ENCODE measurements at places on chromosomes 5 and 9.

- no peak for DNase-seq
Measured at GRCh38 chr5:64634997-64635686, 55.2 kb upstream of the SHISAL2B start.

GRCh38 chr5:14281746-14282181, 138.6 kb downstream of the TRIO start:
- no peak for DNase-seq

DNA sequence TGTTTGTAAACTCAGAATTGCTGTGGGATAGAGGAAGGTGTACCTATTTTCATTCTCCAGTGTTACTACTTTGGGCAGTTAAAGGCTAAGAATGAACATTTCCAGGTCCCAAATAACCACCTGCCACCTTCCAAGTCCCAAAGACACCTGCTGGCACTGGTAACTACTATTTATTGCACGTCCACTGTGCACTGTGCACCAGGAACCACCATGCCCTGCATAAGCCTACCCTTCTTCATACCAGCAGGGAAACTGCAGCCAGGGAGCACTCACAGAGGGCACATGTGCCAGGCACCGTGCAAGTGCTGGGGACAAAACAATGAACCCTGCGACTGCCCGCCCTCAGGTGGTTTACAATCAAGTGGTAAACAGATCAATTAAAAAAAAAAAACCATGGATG, 34.9 kb downstream of the RAPGEF1 start:
- no peak for DNase-seq

GRCh38 chr5:164361986-164362385, 856.6 kb downstream of the MAT2B start:
- no peak for DNase-seq

DNA sequence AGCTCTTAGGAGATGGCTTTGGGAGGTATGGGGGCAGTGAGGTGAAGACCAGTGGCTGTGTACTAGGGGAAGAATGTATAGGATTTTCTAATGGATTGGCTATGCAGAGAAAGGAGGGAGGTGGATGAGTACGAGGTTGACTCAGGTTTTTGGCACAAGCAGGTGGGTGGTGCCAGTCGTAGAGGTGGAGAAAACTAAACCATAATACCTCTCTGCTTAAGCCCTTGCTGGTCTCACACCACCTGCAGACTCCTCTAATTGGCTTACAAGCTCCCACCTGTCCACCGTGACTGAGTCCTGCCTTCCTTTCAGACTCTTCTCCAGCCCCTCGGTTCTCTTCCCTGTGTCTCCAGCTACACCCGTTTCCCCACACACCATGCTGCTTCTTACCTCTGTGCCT, 521.7 kb upstream of the CLINT1 start:
- DNase-seq: no peak

DNA sequence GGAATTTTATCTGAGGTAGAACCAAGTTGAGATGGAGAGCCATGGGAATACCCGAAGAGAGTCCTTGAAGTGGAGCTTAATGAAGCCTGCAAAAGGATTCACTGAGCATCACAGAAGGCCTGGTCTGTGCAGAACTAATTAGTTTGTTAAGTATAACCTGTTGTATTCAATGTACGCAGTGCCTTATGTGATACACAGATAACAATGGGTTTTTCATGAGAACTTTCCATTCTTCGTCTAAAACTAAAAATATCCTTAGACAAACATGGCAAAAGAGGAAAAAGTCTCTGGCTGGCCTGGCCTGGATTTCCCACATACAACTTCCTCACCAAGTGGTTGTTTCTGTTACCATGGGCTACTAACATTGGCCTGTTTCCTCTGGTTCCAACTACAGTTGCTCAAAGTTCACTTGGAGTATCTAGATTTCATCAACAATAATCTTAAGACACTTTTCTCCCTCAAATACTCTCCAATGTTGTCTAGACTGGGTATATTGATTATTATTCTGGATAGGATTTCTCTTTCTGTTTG, 237.6 kb upstream of the ZNF462 start:
- no peak for DNase-seq

- no peak for DNase-seq
Measured at GRCh38 chr5:77231471-77232138, 21.1 kb downstream of the PDE8B start.

- no peak for DNase-seq
Measured at GRCh38 chr5:157137691-157138090, 5.0 kb downstream of the MED7 start.

- no peak for DNase-seq
Measured at GRCh38 chr5:78232163-78232562, 62.3 kb downstream of the AP3B1 start.

- no peak for DNase-seq
Measured at GRCh38 chr9:121210536-121210935, 8.9 kb upstream of the RAB14 start.

DNA sequence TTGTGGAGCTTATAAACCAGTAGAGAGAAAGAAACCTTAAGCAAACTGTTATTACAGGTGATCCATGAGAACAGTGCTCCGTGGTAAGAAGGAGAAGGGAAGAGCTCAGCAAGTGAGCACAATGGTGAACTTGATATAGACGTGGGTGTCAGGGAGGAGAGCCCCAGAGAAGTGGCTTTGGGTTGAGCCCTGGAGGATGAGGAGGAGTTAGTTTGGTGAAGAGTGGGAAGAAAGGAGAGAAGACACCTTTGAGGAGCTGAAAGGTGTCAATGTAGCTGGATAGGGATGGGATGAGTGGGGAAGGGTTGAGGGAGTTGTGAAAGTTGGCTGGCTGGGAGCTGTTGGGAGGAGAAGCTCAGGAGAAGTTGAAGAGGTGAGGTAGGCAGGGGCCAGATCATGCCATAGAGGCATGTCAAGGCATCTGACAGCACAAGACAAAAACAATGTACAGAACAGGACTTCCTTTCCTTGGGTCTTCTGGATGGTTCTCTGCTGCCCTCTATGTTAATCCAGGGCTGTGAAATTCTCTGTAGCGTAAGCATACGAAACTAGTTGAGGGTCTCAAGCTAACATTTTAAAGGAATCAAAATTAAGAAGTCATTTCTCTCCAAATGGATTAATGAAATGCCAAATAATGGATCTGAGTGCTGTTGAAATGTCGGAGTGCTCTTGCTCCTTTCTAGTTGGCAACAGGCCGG, 501.9 kb downstream of the KDM4C start:
- DNase-seq: no peak

DNA sequence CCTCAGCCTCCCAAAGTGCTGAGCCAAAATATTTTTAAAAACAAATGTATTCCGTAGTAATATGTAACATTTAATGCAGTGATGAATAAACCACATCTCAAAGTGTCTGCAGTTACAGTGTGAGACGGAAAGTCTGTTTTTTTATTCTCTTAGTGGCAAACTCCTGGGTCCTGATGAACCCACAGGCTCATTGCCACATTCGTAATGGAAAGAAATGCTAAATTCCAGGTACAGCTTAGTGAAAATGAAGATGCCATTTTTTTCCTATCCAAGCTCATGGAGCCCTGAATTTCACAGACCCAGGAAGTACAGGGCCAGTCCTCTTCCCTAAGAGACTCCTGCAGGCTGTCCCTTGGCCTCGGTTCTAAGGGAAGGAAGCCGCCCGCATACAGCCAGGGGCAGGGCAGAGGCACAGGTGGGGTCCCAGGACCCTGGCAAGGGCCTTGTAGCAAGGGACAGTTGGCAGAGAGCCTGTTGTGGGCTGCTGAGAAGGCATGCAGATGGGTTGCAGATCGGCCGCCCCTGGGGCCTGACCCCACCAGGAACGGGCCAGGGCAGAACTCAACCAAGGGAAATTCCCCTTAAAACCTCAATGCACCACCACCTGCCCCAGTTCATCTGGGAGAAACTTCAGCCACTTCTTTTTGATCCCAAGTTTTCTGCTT, 36.2 kb downstream of the IPPK start:
- no peak for DNase-seq

Measured in mucosa of descending colon (tissue), 3 donors.